ENCODE measurements at places on chromosomes 6 and 20. TPM values are rescaled to one million over a fixed set of nuclear protein-coding genes. Genes with fewer than 3 reads are reported as not detected.

The NFKBIL1 gene
- total RNA-seq = 48.7 TPM

The ENPP1 gene
- 7.4 TPM for total RNA-seq

The COL9A1 gene
- total RNA-seq = not detected

The HLA-DRB5 gene
- not detected for total RNA-seq

The CST5 gene
- total RNA-seq = not detected

The ASXL1 gene
- total RNA-seq = 85.9 TPM

The CD93 gene
- total RNA-seq = 2.0 TPM

The MRAP2 gene
- 0.33 TPM for total RNA-seq

The PPP1R14C gene
- total RNA-seq = 2.1 TPM

The COX4I2 gene
- not detected for total RNA-seq

The RAB23 gene
- 21.4 TPM for total RNA-seq

The EZR gene
- total RNA-seq = 41.3 TPM

The DEFB114 gene
- not detected for total RNA-seq

The CLVS2 gene
- not detected for total RNA-seq

The ULBP3 gene
- 0.41 TPM for total RNA-seq

The PHACTR3 gene
- total RNA-seq = not detected

The SIRPD gene
- total RNA-seq = not detected

The ANKRD66 gene
- not detected for total RNA-seq

The ASIP gene
- not detected for total RNA-seq

The CYP39A1 gene
- 4.7 TPM for total RNA-seq

The MATN4 gene
- total RNA-seq = not detected

The SMOC2 gene
- total RNA-seq = not detected

The TRIM31 gene
- total RNA-seq = not detected

The MRPS18A gene
- total RNA-seq = 22.6 TPM

The SYS1 gene
- 29.4 TPM for total RNA-seq

The RAET1L gene
- not detected for total RNA-seq

The MUC21 gene
- total RNA-seq = not detected

The SLC35D3 gene
- total RNA-seq = not detected

The GRM1 gene
- under 0.01 TPM for total RNA-seq

The C20orf144 gene
- total RNA-seq = 0.18 TPM

The ZBP1 gene
- total RNA-seq = not detected

The SRPK1 gene
- total RNA-seq = 86.9 TPM

The ELMO2 gene
- 48.2 TPM for total RNA-seq

The LPA gene
- total RNA-seq = not detected

The GJA10 gene
- not detected for total RNA-seq

The C20orf202 gene
- 0.09 TPM for total RNA-seq

The CST9L gene
- total RNA-seq = not detected

The HLA-DQB1 gene
- not detected for total RNA-seq

The DOK5 gene
- 85.6 TPM for total RNA-seq

The ARG1 gene
- not detected for total RNA-seq

The SLC12A5 gene
- not detected for total RNA-seq

The FAM209B gene
- total RNA-seq = not detected

The THEMIS gene
- under 0.01 TPM for total RNA-seq

The GABRR1 gene
- not detected for total RNA-seq

The SLC44A4 gene
- total RNA-seq = 0.27 TPM

The MEI4 gene
- not detected for total RNA-seq

The TMEM217 gene
- total RNA-seq = 0.09 TPM

The SNRPB gene
- 47.6 TPM for total RNA-seq

The FNDC11 gene
- total RNA-seq = 0.25 TPM

The CD109 gene
- total RNA-seq = 39.2 TPM

The GMPR gene
- total RNA-seq = 2.5 TPM

The FOXP4 gene
- 2.9 TPM for total RNA-seq

The DNAH8 gene
- 0.08 TPM for total RNA-seq

The SLCO4A1 gene
- 0.72 TPM for total RNA-seq

Measured in fibroblast of the aortic adventitia (primary cell).